ENCODE measurements at places on chromosomes 7 and 10. TPM values are rescaled to one million over a fixed set of nuclear protein-coding genes. Genes with fewer than 3 reads are reported as not detected.

AGAP5 gene
- 9.2 TPM for polyA plus RNA-seq

MMP21 gene
- 0.54 TPM for polyA plus RNA-seq

TDRD1 gene
- 0.22 TPM for polyA plus RNA-seq

EGFR gene
- 28.7 TPM for polyA plus RNA-seq

MYH16 gene
- not detected for polyA plus RNA-seq

HECW1 gene
- polyA plus RNA-seq: 20.9 TPM

ZNF12 gene
- polyA plus RNA-seq: 25.9 TPM

PDZD7 gene
- polyA plus RNA-seq: 10.9 TPM

MACROH2A2 gene
- polyA plus RNA-seq: 77.5 TPM

CTAGE4 gene
- not detected for polyA plus RNA-seq

ABCC2 gene
- polyA plus RNA-seq: 0.44 TPM

C10orf95 gene
- polyA plus RNA-seq: 0.95 TPM

HTR5A gene
- 6.0 TPM for polyA plus RNA-seq

FANK1 gene
- polyA plus RNA-seq: 10.9 TPM

Measured in spinal cord (tissue), 10 donors.